ENCODE measurements at places on chromosomes 7 and 10. TPM values are rescaled to one million over a fixed set of nuclear protein-coding genes. Genes with fewer than 3 reads are reported as not detected.
A peak's percentile ranks its signal among the peaks of the same experiment; 100 is the strongest.

DNA sequence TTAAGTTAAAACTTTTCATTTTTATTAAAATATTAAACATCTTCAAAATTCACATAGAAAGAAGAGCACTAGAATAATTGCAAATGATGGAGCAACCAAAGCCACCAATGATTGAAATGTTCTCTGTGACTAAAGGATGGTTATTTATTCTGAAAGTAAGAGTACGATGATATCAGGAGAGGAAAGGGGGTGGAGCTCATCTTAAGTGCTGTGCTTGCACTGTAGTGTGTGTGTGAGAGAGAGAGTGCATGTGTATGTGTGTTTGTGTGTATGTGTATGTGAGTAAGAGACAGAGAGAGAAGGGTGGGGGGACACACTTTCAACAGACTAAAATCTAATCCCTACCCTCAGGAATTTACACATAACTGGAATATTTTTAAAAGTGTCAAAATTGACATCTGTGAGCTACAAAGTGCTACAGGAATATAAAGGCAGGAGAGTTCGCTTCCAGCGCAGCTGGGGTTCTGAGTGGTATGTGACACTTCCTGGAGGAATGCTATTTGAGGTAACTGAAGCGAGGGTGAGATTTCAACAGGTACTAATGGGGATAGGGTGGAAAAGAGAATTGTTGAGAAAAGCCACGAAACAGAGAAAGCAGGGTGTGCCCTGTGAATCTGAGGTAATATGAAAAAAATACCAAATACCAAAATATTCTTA lies 57.2 kb upstream of the SMNDC1 start:
- no peak for DNase-seq

DNA sequence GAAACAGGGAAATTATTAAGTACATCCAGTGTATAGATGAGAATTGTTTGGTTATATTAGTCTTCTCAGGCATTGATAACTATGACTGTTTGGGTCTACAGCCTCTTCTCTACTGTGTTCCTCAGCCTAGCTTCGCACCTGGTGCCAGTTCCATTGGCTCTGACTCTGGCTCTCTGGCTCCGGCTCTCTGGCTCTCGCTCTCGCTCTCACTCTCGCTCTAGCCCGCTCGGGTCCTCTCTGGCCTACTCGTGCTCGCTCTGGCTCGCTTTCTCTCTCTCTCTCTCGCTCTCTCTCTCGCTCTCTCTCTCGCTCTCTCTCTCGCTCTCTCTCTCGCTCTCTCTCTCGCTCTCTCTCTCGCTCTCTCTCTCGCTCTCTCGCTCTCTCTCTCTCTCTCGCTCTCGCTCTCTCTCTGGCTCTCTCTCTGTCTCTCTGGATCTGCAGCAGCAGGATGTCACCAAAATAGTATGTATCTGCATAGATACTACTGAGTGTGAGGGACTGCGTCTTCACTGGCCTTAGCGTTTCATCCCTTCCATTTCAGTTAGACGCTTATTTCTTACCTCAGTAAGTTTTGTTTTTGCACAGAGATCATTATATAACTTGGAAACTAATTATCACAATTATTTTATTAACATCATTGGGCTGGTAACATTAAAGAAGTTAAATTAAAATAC lies 6.5 kb upstream of the SSBP1 start:
- DNase-seq: no peak

GRCh38 chr7:14807507-14807906 lies 95.0 kb downstream of the DGKB start:
- no peak for DNase-seq

- DNase-seq: no peak
Observed at GRCh38 chr7:19920166-19920565, 146.7 kb upstream of the TMEM196 start.

- no peak for DNase-seq
Observed at GRCh38 chr10:44460416-44460815, 75.5 kb upstream of the CXCL12 start.

Gene CCNJ
- 5.0 TPM for total RNA-seq

Gene ADCY1
- 1.1 TPM for total RNA-seq

Gene ARHGEF5
- total RNA-seq: 83.6 TPM

GRCh38 chr7:141012696-141013344 lies 1.9 kb downstream of the MRPS33 start:
- no peak for DNase-seq

DNA sequence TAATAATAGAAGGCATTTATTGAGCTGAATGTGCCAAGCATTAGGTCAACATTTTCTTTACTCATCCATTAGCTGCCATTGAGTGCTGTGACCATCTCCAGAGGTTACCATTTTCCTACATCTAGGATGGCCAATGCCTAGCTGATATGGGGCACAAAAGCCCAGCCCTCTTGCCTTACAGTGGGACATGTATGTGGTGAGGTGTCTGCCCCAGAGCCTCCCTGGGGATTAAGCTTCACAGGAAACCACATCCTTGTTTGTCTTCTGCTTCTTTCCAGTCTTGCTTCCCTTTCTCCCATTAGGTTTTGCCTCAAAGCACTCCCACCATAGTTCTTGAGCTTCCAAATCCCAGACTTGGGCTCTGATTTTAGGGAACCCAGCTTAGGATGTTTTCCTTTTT lies 258.7 kb downstream of the SORCS3 start:
- no peak for DNase-seq

DNA sequence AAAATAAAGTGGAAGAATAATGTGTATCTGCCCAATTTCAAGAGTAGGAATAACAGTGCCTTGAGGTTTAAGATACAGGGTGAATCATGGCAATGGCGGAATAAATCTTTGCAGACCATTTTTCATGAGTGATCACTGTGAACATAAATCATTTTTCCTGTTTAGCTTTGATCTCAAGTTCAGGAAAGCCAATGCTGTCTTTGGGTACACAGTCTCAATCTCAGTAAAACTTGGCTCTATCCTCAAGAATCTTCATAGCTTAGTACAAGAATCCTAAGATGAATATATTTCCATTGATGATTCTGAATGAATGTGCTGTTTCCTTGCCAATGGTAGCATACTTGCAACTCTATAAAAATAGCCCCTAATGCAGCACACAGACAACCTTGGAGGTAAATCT lies 6.8 kb downstream of the NAMPT start:
- no peak for DNase-seq

DNA sequence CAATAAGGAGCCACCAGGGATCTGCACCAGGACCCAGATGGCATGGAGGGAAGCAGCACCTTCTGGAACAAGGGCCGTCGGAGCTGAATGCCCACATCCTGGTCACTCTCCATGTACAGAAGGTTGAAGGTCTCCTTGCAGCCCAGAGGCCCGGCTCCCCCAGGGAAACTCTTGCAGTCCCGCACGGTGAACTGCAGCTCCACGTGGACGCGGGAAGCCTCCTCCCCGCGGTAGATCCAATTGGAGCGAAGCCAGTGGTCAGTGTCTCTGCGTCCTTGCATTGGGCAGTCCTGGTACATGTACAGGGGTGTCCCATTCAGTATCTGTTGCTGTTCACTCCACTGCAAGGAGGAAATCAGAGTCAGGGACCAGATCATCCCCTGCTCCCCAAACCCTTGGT lies 7.4 kb downstream of the EPHA1 start:
- no peak for DNase-seq

- DNase-seq: peak; percentile 33
Observed at GRCh38 chr7:139043823-139044812, 8.3 kb upstream of the ZC3HAV1L start.

Gene MRLN
- total RNA-seq: not detected

DNA sequence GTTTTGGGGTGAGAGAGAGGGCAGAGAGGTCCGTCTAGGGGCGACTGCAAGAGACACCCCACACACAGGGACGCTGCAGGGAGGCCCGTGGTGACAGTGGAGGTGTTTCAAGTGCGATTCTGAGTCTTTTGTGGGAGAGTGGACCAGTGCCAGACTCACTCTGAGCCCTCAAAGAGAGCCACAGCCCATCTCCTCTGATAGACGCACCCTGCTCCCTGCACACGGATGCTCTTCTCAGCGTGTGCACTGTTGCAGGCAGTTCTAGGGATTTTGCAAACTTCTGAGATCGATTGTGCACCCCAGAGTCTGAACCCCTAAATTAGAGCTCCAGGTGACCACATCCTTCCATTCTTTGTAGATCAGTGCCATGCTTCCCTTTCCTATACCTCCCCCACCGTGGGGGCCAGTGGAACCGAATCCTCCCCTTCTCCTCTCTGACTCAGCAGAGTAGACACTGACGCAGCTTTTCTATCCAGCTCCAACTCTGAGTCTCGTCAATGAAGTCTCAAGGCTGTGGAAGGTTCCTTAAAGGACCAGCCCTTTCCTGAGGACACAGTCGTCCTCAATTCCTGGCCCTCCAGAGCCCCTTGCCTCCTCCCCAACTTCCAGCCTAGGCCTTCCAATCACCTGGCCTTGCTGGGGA lies 83.8 kb downstream of the TMEM130 start:
- DNase-seq: no peak

Gene FRAT2
- total RNA-seq: 53.1 TPM

DNA sequence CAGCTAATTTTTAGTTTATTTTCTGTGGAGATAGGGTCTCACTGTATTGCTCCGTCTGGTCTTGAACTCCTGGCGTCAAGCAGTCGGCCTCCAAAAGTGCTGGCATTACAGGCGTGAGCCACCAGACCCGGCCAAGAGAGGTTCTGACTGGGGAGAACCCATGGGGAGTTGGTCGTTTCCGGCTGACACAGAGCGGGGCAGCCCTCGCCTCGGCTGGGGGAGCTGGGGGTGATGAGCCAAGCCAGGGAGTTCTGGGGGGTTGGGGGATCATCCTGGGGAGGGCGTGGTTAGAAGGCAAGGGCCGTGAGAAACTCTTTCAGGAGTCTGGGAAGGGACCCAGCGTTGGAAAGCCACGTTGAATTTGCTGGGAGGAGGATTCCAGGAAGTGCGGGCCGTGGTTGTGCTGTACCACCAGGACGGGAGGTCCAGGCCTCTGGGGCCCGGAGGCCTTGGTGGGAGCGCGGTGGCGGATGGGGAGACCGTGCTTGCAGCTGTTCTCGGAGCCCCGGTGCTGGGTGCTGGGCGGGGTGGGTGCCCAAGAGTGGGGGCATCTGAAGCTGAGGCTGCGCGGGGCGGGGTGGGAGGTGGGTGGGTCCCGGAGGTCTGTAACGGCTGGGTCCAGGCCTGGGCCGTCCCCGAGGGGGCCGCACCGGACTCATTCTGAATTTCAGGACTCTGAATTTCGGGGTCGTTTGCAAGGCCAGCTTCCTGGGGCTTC lies 8.4 kb upstream of the ZNF853 start:
- DNase-seq: no peak

DNA sequence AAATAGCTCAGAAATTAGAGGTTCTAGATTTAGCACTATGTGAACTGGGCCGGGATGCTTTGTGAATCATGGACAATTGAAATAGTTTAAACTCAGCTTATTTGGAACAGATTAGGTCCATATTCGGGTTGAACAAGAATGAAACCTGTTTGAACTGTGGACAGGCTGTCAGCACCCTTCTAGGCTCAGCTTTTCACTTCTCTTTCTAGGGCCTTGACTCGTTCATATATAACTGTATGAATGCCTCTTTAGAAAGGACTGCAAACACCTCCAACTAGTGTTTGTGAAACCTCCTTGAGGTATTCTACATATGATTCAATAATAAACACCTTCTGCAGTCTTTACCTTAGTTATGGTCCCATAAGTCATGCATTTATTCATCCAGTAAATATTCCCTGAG lies 115.6 kb downstream of the REEP3 start:
- DNase-seq: no peak

Gene ARPC1B
- total RNA-seq: 141 TPM

DNA sequence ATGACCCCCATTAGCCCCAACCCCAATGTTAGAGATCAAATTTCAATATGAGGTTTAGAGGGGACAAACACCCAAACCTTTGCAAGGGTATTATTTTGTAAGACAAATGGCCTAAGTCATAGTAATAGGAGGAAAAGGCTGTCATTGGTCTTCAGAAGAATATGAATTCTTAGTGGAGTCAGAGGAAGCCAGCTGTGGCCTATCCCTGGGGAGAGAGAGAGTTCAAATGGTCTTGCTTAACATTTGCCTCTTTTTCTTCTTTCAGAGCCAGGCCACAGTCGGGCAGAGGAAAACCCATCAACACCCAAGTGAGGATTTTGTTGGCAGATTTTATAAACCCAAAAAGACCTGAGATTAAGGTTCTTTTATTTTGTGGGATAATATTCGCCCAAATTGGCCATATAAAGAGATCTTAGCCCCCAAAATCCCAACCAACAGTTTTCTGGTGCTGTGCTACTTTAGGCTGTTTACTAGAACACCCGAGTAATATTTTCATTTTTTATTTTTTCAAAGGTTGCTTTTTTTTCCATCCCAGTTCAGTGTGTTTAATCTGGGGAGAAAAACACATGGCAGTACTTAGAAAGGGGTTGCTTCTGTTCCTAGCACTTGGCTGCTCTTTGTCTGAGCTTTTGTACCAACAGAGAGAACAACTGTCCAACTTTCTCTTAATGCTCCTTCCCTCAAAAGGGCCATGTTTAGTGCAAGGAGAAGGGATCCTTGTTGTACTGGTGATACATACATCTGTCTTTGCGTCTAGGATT lies 26.8 kb upstream of the ARMC3 start:
- no peak for DNase-seq

Gene RADIL
- 0.54 TPM for total RNA-seq

- peak; percentile 45 for DNase-seq
Observed at GRCh38 chr10:71852355-71852937, 1.4 kb upstream of the PSAP start.

Measured in colonic mucosa (tissue), 4 donors.